ENCODE measurements at places on chromosomes 11 and 22.

DNA sequence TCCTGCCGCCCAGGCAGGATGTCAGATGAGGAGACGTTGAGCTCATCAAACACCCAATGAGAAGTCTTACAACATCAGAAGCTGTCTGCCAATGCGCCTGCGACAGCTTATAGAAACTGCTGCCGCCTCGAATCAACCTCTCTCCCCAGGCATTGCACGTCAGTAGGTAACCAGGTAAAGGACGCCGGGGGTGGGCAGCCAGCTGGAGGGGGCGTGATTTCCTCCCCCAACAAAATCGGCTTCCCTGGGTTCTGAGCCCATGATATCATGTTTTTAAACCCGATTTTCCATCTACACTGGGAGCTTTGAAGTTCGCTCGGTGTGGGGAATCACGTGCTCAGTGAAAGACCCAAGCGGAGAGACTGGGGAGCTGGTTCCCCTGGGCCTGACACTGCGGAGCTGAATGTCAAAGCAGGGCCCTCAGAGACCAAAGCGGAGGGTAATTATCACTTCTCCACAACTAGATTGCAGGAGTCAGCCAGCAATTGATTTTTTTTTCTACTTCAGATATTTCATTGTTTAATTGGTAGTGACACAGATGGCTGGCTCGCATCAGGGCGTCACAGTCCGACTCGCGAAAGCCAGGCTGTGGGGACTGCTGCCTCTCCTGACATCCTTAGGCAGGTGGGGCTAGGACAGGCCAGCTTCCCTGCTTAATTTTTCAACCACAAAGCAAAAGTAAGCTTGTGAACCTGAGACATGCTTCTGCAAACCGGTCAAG is 15.4 kb downstream of the FAM83F start:
- DNase-seq = no peak

GRCh38 chr22:20146777-20147176 is 4.1 kb downstream of the CCDC188 start:
- DNase-seq = no peak

DNA sequence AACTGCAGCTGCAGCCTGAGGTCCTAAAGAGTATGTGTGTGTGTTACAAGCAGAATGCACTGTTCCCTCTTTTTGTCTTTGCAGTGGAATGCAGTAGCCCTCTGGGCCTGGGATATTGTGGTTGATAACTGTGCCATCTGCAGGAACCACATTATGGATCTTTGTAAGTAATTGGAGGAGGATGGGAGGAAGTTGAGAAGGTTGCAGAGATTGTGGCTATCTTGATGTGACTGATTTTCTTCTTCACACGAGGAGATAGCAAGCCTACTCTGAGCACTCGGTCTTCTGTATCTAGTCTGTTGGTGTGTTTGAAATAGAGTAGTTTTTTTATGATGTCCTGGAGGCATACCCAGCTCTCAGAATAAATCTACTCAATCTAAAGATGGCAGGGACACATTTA is 2.3 kb downstream of the RBX1 start:
- DNase-seq = peak; percentile 53

DNA sequence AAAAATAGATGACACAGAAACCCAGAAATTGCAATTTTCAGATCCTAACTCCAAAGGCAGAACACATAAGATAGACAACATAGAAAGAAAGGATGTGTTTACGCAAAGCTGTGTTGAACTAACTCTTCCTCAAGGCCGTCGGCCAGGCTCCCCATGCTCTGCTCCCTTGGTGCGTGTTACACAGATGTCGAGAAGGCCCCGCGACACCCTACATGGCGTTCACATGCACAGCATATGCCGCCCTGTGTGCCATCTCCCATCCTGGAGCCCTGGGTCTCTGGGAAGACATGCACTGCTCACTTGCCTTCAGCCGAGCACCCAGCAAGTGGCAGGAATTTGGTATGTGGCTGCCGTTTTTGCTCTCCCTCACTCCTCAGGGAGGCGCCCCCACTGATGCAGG is 47.0 kb upstream of the ARFGAP3 start:
- no peak for DNase-seq

GRCh38 chr22:37827056-37827455 is 3.9 kb downstream of the GALR3 start:
- no peak for DNase-seq

All from EH (cell line).